ENCODE measurements at places on chromosomes 16 and 17. TPM values are rescaled to one million over a fixed set of nuclear protein-coding genes. Genes with fewer than 3 reads are reported as not detected.

The C17orf67 gene
- total RNA-seq: 1.2 TPM

The KRTAP9-4 gene
- total RNA-seq: not detected

- no peak for DNase-seq
Measured at GRCh38 chr16:89170346-89171215, 967 bp upstream of the CDH15 start.

DNA sequence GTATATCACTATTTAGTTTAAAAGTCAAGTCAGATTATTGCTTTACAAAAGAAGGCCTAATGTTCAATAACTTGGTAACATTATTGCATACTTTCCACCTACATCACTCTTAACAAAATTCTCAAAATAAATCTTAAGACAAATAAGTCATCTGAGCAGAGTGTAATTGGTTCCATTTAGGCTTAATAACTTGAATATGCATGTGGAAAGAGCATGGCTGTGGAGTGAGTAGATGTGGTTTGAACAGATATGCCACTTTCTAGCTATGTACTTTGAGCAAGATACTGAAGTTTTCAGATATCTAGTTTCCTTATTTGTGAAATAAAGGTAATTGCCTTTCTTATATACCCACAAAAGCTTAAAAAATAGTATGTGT, 6.7 kb upstream of the EVI2A start:
- DNase-seq: no peak

- DNase-seq: no peak
Measured at GRCh38 chr16:86193528-86194193, 294.7 kb downstream of the IRF8 start.

DNA sequence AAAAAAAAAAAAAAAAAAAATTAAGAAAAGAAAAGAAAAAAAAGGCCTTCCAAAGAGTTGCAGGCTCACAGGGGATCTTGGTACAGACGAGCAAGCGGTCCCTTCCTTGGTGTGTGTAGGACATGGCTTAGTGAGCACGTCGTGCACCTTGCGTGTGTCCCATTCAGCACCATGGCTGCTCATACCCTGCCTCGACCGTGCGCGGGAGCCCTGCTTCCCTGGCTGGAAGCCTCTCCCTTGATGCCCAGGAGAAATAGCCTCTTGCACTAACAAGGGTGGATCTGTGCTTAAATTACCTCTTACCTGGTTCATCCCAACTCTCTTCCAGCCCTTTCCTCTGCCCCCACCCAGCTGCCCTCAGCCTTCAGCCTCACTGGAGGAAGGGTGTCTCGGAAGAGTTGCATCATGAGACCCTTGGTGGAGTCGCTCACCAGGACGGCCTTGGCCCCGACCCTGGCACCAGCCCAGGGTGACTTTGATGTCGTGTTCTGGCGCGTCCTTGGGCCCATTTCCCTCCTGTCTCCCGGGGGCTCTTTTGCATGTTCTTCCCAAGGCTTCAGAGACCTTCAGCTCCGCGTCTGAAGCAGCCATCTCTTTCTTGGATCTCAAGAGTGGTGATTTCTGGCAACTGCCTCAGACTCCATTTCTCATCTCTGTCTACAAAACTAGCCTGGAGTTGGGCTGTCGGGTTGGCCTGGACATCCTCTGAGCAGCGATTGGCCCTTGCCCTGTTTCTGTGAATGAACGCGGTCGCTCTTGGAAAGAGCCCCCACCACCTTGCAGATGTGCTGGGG, 127.2 kb downstream of the CMIP start:
- DNase-seq: no peak

- no peak for DNase-seq
Measured at GRCh38 chr17:15340966-15341365, 431 bp downstream of the TEKT3 start.
